ENCODE measurements at places on chromosomes 5 and 9.

DNA sequence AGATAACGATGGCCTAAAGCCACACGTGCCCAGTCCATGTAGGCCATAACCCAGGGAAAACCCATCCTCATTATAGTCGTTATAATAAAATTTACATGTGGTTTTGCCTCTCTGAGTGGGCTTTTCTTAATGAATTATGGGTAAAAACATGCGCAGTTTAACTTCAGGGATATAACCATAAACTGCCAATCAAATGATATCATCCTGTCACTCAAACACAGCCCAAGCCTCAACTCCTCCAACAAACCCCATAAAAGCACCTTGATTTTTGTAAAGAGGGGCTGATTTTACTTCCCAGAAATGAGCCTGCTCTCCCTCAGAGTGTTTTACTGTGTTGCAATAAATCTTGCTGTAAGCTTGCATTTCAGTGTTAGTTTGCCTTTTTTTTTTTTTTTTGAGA, 15.8 kb upstream of the SETX start:
- no peak for DNase-seq

DNA sequence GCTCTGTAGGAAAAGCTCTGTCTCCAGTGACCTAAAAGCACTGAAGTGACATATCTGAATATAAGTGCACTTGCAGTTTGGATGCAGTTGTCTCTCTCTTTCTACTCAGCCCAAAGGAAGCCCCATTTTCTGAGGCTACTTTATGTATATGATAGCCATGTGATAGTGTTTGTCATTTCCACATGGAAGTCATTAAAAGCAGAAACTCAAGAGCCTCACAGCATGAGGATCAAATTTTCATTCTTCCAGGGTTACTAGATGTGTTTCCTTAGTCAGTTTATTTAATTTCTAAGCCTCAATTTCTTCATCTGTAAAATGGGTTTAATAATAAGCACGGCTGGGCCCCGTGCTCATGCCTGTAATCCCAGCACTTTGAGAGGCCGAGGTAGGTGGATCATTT, 36.7 kb downstream of the RNF44 start:
- no peak for DNase-seq

DNA sequence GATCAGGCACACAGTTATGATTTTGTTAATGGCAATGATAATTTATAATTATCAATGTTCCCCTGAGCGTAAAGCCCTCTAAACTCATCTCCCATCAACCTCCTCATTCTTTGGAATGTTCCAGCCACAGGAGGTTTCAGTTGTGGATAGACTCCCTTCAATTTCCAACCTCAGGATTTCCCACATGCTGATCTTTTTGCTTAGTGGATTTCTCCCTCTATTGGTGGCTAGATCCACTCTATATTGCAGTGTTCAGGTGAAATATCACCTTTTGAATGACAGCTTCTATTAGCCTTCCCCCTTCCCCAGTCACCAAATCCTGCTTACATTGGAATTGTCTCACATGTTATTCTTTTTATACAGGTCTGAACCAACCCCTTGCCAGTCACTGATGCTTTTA, 113.9 kb downstream of the CDH10 start:
- DNase-seq = no peak

DNA sequence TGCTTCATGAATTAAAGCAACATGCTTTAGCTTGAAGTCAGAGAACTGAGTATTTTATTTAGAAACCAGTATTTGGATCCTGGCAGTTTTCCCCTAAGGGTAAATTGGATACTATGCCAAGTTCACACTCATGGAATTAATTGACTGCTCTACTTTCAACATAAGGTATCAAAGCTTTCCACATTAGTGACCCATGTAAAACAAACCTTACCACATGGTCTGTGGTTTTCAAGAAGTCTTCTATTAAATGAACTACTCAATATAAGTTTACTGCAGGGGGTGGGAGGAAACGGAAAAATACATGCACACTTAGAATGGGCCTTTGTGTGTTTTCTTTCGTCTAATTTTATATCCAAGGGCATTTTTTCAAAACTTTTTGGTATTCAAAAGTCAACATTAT, 232.0 kb upstream of the FBXL7 start:
- DNase-seq = no peak

- no peak for DNase-seq
Measured at GRCh38 chr9:32345243-32345642, 39.2 kb upstream of the ACO1 start.

GRCh38 chr9:69653261-69653660, 18.9 kb downstream of the APBA1 start:
- DNase-seq = no peak

- DNase-seq = no peak
Measured at GRCh38 chr9:132443951-132444607, 34.1 kb downstream of the CFAP77 start.

- DNase-seq = no peak
Measured at GRCh38 chr5:74888117-74888516, 21.9 kb upstream of the FAM169A start.

- peak; percentile 76 for DNase-seq
Measured at GRCh38 chr9:70601000-70601951, 186.8 kb upstream of the KLF9 start.

DNA sequence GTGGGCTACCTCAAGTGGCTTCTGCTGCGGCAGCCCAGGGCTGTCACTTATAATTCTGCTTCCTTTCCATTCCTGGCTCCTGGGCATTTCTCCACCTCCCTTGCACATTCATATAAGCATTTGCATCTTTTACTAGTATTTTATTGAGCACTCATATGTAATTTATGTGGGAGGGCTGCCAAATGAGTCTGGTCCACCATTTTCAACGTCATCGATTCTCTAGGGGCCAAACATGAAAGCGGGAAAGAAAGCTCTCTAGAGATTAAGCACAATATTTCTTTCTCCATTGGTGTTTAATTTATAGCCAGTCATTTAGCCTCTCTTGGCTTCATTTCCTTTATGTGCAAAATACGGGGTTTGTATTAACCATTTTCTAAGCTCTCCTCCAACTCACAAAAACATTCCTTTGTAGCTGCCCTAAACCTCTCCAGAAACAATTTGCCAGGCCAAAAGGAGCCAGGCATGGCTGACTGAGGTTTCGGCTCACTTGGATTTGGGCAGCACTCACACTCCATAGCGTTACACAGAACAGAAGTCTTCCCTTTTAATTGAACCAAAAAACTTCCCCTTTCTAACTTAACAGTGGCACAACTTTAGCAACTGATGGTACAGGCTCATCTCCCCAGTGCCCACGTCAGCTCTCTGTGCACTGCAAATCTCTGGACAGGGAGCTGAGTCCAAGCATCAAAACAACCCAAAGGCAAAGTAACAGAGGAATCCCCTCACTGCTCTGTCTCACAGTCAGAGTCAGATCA, 183.5 kb downstream of the ROR2 start:
- DNase-seq = no peak

GRCh38 chr9:106745457-106745856, 117.5 kb upstream of the ZNF462 start:
- peak; percentile 78 for DNase-seq

DNA sequence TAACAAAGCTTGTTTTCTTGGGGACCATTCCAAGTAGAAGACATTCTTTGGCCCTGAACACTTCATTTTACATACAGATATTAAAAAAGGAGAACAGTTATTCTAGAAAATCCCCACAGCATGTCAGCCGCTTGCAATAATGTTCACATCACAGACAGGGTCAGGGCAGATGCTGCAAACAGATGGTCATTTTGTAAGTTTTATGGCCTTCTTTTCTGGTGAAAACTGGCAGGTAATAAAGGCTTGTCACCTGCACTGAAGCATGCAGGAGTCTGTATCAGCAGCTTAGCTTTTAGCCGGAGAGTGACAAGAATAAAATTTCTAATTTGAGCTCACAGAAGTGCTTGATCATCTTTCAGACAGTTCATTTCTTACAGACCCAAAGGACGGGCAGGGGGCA, 220.9 kb upstream of the DAP start:
- no peak for DNase-seq

GRCh38 chr5:34919077-34919476, 3.6 kb downstream of the BRIX1 start:
- DNase-seq = no peak

- peak; percentile 86 for DNase-seq
Measured at GRCh38 chr9:15999422-16000339, 446.8 kb downstream of the CCDC171 start.

- DNase-seq = peak; percentile 82
Measured at GRCh38 chr9:121559183-121559582, 59.5 kb upstream of the GGTA1 start.

DNA sequence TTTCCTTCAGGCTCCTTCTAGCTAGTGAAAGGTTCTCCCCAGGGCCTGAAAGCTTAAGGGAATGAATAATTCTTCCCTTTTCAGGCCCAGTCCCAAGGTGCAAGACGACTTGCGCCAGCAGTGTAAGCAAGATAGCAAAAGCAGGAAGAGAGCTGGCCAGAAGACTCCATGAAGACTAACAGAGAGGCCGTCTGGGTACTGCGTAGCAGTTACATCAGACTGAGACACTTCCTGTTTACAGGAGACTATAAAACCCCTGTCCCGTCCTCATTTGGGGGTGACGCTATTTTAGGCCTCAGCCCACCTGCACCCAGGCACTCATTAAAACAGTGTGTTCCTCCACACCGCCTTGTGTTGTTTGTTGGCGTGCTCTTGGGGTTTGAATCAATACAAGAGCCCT, 90.7 kb upstream of the MOCS2 start:
- DNase-seq = no peak
